ENCODE measurements at places on chromosomes 1 and 21.

DNA sequence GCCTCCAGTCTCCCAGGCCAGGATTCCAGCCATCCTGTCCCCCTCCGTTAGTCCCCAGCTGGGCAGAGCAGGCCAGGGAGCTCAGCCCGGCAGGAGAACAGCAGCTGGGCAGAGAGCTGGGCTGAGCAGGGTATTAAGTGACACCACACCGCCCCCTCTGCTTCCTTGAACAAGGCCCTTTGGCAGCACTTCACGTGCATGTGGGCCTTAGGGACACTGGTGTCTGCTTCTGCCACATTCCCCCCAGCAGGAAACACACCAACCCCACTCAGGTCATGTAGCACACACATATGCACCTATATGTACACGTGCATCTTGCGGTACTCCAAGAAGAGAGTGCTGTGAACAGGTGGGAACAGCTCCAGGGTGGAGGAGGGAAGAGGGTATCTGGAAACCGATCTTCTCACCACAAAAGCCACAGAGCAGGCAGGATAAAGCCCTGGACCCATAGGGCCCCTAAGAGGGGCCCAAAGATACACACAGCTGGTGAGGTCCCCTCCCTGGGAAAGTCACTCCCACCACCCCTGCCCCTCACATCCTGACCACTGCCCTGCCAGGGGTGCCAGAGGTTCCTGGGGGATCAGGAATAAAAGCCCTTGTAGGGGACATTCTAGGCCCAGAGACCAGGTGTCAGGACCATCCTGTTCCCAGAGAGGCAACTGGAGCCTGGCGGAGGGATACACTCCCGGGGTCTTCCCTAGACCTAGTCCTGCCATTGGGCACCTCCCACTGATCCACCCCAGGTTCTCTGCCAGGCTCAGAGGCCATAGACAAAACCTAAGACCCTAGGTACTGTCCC, 4.5 kb downstream of the EPHA2 start:
- DNase-seq = no peak

DNA sequence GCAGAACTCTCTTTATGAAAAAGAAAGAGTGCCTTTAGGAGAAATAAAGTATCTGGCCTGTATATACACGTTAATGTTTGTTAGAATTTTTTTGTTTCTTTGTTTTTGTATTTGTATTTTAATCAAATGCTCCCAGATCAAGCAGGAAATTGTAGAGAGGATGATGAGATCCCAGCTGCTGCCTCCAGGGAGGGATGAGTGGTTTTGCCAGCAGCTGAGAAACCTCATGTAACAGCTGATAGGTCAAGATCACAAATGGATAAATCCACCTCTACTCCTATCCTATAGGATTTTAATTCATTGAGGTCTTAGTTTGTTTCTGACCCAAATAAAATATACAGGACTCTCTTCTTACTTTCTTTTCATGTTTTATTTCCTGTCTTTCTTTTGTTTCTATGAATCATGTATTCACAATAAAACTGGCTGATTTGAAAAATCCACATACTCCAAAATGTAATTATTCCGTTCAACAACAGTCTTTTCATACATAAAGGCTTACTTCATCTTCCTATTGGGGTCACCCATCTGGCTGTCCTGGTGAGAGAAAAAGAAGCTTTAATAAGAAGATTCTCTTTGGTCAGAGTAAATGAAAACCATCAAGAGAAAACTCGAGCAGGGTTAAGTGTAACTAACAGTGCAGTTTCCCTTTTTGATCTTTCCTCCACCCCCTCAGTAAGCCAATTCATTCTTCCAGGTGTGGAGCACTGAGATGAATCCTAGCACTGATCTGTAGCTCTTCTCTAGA, 129.3 kb upstream of the PLPPR5 start:
- DNase-seq = no peak

GRCh38 chr1:161390559-161390858, 22.8 kb upstream of the CFAP126 start:
- no peak for DNase-seq

- peak; percentile 38 for DNase-seq
Observed at GRCh38 chr1:241701483-241702295, 49.6 kb downstream of the WDR64 start.

DNA sequence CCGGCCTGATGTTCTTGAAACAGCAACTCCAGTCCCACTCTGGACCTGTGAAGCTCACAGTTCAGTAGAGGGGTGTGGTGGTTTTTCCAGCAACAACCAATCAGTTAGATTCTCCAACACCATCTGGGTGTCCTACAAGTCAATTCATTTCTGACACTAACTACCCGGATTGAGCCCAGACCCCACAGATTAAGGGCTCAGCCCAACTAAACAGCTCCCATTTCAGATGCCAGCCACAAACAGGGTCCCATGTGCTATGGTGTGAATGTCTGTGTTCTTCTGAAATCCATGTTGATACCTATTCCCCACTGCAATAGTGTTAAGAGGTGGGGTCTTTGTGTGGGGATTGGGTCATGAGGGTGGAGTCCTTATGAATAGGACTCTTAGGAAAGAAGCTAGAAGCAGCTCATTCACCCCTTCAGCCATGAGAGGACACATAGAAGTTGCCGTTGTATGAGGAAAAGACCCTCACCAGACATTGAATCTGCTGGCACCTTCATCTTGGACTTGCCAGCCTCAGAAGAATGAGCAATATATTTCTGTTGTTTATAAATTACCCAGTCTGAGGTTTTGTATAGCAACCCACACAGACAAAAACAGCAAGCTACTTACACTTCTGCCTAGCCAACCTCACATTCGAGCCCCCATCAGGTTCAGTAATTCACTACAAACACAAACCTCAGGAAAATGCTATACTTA, 53.6 kb downstream of the IRF2BP2 start:
- no peak for DNase-seq

- DNase-seq = no peak
Observed at GRCh38 chr1:89736937-89737733, 83.7 kb upstream of the LRRC8D start.

- DNase-seq = no peak
Observed at GRCh38 chr1:215789981-215790380, 222.9 kb downstream of the KCTD3 start.

- no peak for DNase-seq
Observed at GRCh38 chr1:4692437-4692836, 38.0 kb downstream of the AJAP1 start.

GRCh38 chr1:217747156-217747769, 116.1 kb downstream of the SPATA17 start:
- peak; percentile 59 for DNase-seq

GRCh38 chr1:36443297-36443696, 7.0 kb downstream of the OSCP1 start:
- no peak for DNase-seq

- peak; percentile 41 for DNase-seq
Observed at GRCh38 chr1:94832446-94832845, 12.3 kb downstream of the SLC44A3 start.

DNA sequence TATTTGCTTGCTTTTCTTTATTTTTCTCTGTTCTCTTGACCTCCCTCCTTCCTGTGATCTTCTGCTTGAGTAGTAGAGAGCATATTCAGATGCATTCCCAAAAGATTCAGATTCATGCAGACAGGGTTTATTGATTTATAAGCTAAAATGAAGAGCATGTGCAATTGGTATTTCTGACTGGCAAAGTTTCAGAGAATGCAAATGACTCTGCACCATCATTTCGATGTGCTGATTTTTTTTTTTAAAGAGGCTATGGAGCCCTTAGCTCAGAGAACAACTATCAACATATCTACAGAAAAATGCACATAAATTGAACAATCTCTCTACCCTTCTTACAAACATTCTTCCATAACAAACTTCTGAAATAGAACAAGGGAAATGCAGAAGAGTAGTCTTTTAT, 312.0 kb downstream of the VAV3 start:
- no peak for DNase-seq

DNA sequence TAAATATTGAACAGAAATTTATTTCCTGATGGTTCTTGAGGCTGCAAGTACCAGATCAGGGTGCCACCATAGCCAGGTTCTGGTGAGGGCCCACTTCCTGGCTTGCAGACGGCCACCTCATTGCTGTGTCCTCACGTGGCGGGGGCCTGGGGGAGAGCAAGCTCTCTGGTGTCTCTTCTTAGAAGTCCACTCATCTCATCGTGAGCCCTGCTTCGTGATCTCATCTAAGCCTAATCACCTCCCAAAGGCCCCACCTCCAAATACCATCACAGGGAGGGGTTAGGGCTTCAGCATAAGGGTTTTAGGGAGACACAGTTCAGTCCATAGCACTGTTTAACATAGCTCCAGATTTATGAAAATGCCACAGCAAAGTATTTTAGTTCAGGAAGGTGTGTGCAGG, 119.7 kb downstream of the PRDM2 start:
- no peak for DNase-seq

- no peak for DNase-seq
Observed at GRCh38 chr21:31873275-31873695, 465 bp downstream of the HUNK start.

All from fibroblast of the aortic adventitia (primary cell).